ENCODE measurements at places on chromosomes 4 and X. TPM values are rescaled to one million over a fixed set of nuclear protein-coding genes. Genes with fewer than 3 reads are reported as not detected.

GRCh38 chrX:152658302-152658701 is 20.6 kb downstream of the GABRQ start:
- DNase-seq: no peak

GRCh38 chr4:124163401-124163800 is 549.1 kb downstream of the ANKRD50 start:
- DNase-seq: no peak

DNA sequence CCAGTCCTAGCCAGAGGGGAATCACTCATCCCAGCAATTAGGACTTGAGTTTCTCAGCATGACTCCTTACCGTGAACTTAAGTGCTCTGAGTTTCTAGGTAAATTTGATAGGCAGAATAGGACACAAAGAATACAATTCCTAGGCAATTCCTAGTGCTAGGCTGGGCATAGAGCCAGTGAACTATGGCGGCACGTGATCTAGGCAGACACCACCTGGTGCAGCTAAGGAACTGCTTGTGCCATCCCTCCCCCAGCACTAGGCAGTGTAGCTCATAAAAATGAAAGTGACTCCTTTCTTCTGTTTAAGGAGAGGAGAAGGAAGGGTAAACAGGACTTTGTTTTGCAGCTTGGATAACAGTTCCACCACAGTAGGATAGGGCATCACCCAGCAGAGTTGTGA is 736.3 kb upstream of the PCDH7 start:
- no peak for DNase-seq

- DNase-seq: no peak
Observed at GRCh38 chr4:57766341-57766740, 656.2 kb upstream of the IGFBP7 start.

- no peak for DNase-seq
Observed at GRCh38 chr4:3392321-3392720, 49.4 kb upstream of the HGFAC start.

DNA sequence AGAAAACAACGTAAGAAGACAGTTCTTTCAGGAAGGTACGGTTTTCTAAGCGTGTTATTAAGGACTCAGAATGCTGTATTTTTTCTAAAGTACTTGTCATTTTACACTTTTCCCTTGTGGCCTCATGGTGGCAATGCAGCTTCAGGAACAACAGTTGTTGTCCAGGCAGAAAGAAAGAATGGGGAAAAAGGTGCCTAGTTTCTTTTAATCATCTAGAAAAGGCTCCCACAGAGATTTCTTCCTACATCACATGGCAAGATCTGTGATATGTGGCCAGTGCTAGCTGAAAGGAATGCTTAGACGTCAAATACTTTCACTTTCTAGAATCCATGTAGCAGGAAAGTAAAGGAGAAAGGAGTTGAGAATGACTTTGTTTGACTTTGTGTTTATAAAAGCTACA is 49.0 kb upstream of the TRAM1L1 start:
- DNase-seq: peak; percentile 47

DNA sequence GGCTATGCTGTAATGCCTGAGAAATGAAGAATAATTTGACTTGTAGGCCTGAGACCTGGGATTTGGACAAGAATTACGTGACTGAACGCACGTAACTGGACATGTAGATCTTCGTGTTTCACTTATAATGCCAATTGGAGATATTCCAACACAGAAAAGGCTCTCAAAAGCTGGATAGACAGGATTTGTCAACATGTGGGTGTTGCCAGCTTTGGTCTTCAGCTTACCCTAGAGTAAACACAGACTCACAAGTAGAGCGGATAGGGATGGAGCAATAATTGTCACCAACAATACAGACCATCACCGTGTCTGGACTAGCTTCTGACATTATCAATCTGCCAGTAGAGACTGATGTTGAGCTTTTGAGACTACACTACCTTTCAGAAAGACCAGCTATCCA is 1511.0 kb upstream of the ADGRL3 start:
- DNase-seq: no peak

- peak; percentile 62 for DNase-seq
Observed at GRCh38 chr4:87465739-87466366, 43.5 kb downstream of the NUDT9 start.

DNA sequence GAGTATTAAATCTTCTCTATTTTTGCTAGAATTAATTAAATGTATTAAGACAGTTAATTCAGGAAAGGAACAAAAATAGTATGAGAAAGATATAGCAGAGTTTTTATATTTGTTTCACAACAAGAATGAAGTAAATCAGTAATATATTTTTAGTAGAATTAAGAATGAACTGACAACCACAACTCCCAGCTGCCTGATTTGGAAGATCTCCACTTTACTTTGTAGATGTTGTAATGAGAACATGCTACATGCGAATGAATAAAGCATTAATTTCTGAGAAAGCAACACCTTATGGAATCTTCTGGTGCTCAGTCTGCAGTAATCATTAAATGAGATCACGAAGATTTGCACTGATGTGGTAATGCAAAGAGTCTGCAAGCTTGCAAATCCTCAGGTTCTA is 695.6 kb upstream of the PCDH7 start:
- DNase-seq: no peak

GRCh38 chrX:66602381-66602938 is 36.4 kb downstream of the EDA2R start:
- no peak for DNase-seq

- DNase-seq: no peak
Observed at GRCh38 chr4:161148051-161148450, 1015.7 kb downstream of the FSTL5 start.

- no peak for DNase-seq
Observed at GRCh38 chr4:2290974-2291704, 29.2 kb upstream of the MXD4 start.

- DNase-seq: no peak
Observed at GRCh38 chr4:137090951-137091350, 441.3 kb downstream of the PCDH18 start.

DNA sequence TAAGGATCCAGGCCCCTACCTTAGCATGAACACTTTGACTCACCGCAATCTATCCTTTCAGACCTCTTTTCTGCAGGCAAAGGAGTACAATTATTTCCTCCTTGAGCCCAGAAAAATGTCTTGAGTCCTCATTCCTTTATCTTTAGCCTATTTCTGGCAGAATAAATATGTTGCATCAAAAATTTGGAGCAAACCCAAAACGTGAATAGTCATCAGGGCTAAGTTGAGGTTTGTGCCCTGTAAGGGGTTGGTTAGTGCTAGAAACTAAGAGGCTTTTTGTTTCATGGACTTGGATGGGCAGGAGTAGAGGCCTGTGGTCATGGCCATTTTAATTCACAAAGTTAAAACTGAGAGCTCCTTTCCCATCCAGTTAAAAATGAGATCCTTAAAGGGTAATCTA is 460.3 kb downstream of the GBA3 start:
- no peak for DNase-seq

GRCh38 chrX:14923761-14924160 is 50.5 kb downstream of the MOSPD2 start:
- DNase-seq: no peak

DNA sequence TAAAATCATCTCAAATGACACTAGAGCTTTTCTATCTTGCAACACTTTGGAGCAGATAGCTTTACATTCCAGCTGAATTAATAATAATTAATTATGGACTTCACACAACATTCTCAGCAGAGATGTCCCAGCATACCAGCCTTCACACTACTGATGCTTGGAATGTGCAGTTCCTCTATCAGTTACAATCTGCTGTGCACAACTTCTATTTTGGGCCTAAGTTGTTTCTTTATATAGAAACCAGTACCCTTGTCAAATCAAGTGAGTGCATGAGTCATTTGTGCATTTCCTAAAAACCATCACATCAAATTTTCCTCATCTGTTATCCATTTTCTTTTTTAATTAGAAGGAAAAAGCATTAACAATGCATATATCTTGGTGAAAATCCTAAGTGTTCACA is 8.8 kb upstream of the RASL11B start:
- DNase-seq: no peak

DNA sequence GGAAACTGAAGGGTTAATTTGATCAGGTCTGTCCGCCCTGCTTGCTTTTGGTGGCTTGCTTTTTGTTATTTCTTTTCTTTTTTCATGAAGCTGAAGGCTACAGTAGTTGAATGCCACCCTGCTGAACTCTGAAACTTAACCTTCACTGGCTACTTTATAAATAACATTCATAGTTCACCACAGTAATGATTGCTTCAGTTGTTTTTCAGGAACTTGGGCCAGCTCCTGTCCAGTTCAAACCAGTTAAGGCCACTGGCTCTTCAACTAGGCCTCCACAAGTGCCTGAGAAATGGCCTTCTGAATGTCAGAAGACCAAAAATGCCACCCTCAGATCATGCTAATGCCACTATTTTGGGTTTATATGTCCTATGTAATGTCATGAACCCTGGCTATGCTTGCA is 7.7 kb upstream of the ASB9 start:
- no peak for DNase-seq

DNA sequence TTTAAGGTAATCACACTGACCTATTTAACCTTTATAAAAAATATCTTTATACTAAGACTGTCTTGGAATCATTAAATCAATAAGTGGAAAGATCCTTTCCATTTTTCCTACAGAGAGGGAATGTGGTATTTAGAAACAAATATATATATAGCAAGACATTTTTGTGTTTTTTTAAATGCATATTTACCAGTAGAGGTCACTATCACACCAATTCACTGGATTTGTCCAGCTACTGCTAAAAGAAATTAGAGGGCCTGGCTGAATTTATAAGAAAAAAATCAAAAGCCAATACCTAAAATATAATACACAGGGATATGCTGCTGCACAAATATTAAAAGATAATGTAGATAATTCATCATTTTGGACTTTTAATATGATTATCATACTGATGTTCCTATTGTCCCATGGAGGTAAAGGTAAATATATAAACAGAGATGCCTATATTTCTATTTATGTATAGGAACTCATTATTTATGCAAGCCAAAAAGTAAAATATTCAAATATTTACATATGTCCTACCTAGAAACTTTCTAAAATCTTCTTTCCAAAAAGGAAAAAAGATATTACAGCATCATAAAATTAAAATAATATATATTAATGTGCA is 69.5 kb downstream of the PDE5A start:
- DNase-seq: peak; percentile 82

GRCh38 chr4:182879913-182880312 is 37.3 kb downstream of the DCTD start:
- no peak for DNase-seq

- DNase-seq: no peak
Observed at GRCh38 chr4:89316931-89317366, 9.3 kb upstream of the GPRIN3 start.

- no peak for DNase-seq
Observed at GRCh38 chr4:111849746-111850284, 295.4 kb upstream of the FAM241A start.

DNA sequence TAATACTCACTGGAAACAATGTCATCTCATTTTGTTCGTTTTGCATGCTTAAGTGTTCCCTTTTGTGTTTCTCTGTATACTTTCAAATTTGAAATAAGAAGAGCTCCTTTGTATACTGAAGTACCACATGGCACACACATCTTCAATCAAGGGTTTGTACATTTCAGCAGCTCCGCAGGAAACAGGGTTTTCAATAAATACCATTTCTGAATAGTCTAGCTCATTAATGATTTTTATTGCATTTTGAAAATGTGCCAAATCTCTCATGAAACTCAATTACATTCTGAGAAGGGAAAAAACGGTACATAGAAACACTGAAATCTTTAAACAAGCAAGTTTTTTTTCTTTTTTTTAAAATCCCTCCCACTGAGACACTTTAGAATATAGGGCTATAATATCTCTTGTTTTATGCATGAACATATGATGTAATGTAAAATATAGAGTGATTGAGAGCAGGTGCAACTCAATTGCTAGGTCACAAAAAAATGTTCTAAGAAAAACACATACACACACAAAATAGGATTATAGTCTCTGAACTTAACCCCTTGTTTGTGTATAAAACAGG is 914.2 kb upstream of the PCDH7 start:
- DNase-seq: peak; percentile 0

The CYLC1 gene
- total RNA-seq: not detected

The CT45A1 gene
- 0.13 TPM for total RNA-seq

The CABS1 gene
- not detected for total RNA-seq

The RAB40AL gene
- total RNA-seq: 0.31 TPM

The ARHGAP6 gene
- total RNA-seq: 7.8 TPM

The FGFR3 gene
- total RNA-seq: 0.89 TPM

The SMIM43 gene
- total RNA-seq: 0.66 TPM

The GABRG1 gene
- 0.04 TPM for total RNA-seq

The PAGE1 gene
- not detected for total RNA-seq

The NUP54 gene
- 45.7 TPM for total RNA-seq

The RRH gene
- 0.18 TPM for total RNA-seq

The CETN2 gene
- total RNA-seq: 35.5 TPM

The CCDC110 gene
- 1.4 TPM for total RNA-seq

The ARMCX2 gene
- 102 TPM for total RNA-seq

The NR3C2 gene
- total RNA-seq: 10.6 TPM

The MAGEB16 gene
- total RNA-seq: not detected
